ENCODE measurements at places on chromosomes 4 and X. TPM values are rescaled to one million over a fixed set of nuclear protein-coding genes. Genes with fewer than 3 reads are reported as not detected.

The IL3RA gene
- 0.60 TPM for total RNA-seq

The UNC5C gene
- not detected for total RNA-seq

- H3K27ac ChIP-seq = no peak overlapping the region
- no peaks in the 10 kb centered on the region for H3K27me3 ChIP-seq
- no peaks in the 10 kb centered on the region for H3K36me3 ChIP-seq
- DNase-seq = no peak
- H3K4me3 ChIP-seq = no peak overlapping the region
- H3K4me1 ChIP-seq = no peaks in the 10 kb centered on the region
Measured at GRCh38 chr4:165922747-165923146, 49.7 kb downstream of the TLL1 start.

GRCh38 chr4:148850257-148850995, 408.2 kb upstream of the NR3C2 start:
- DNase-seq = no peak
- no peaks in the 10 kb centered on the region for H3K27me3 ChIP-seq
- no peak overlapping the region for H3K27ac ChIP-seq
- H3K4me1 ChIP-seq = no peaks in the 10 kb centered on the region

DNA sequence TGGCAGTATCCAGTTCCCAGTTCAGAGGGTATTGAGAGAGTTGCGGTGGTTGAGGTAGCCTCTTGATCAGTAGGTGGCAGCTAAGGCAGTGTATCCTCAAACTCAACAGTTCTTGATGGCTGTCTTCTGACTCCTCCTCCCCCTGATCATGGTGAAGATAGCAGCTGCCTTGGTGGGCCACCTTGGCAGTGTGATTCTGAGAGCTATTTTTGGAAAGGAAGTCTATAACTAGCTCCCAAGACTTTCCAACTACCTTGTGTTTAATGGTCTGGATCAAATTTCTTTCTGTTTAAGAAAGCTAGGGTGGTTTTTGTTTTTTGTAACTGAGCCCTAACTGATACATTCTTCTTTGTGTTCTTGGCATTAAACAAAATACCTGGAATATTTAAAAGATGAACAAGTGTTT, 10.5 kb upstream of the TBC1D19 start:
- no peak overlapping the region for H3K4me3 ChIP-seq
- no peak overlapping the region for H3K27ac ChIP-seq
- H3K36me3 ChIP-seq = no peaks in the 10 kb centered on the region
- no peak for DNase-seq

GRCh38 chr4:32735856-32736590, 2015.9 kb downstream of the PCDH7 start:
- no peak overlapping the region for H3K4me3 ChIP-seq
- H3K27ac ChIP-seq = no peak overlapping the region
- no peaks in the 10 kb centered on the region for H3K27me3 ChIP-seq
- DNase-seq = no peak

The NAP1L2 gene
- total RNA-seq = 1.0 TPM

The RTL5 gene
- total RNA-seq = 0.08 TPM

The HS3ST1 gene
- total RNA-seq = not detected

The ALAS2 gene
- total RNA-seq = not detected

- H3K36me3 ChIP-seq = no peaks in the 10 kb centered on the region
- no peak overlapping the region for H3K27ac ChIP-seq
- DNase-seq = no peak
- H3K4me3 ChIP-seq = no peak overlapping the region
Measured at GRCh38 chr4:84937381-84937977, 29.0 kb downstream of the WDFY3 start.
